Vagina (tissue), 2 donors: ENCODE measurements at places on chromosomes 13 and 19.

DNA sequence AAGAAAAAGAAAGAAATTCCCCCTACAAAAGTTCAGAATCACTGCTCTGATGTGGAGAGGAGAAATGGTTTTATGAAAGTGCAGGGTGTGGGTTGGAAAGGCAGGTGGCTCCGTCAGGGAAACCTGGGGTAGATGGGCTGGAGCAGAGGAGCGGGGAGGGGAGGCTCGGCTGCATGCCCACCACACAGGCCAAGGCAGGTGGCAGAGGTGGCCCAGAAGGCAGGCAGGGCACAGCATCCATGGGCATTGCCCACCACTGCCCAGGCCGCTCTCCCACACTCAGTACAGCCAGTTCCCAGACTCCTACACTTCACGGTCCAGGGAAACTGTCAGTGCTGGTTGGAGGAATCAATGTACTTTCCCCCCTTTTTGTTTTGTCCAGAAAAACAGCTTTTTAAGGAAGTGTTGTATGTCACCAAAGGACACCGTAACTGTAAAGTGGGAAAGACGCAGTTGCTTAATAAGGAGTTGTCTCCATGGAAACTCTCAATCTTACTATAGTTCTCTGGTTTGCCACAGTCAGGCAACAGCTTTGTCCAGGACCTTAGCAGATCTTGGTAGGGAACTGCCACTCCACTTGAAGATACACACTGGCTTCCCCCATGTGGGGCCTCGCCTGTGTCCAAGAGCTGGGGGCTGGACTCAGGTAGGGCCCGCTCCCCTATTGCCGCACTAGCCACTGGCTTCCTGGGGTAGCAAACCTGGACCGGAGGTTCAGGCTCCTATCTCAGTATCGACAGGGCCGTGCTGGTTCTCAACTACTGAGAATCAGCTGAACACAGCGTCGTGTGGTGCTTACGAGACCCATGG, 82.9 kb downstream of the RAB20 start:
- DNase-seq: no peak

DNA sequence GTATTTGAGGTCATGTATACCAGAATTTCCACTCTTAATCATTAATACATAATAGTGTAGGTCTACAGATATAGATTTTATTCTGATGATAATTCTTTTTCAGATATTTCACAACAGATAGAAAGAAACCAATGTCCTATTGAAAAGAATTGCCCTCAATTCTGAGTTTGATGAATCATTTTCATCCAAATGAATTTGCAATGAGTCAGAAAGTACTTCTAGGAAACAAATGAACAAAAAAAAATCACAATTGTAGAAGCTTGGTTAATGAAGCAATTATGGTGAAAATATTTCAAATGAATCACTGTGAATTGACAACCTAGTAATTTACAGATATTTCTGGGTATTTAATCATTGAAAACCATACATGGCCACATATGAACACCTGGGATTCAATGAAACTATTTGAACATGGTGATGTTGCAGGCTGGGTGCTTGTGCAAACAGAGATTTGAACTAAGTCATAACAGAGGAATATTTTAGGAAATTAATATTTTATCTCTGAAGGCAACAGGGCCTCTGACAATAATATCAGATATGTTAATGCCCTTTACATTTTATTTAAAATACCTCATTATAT, 360.9 kb downstream of the SLITRK5 start:
- no peak for DNase-seq

GRCh38 chr13:100724568-100724967, 50.0 kb upstream of the TMTC4 start:
- no peak for DNase-seq

GRCh38 chr19:51250786-51251467, at the start of gene SIGLECL1:
TSS of gene SIGLECL1 (plus strand) at chr19:51251080. CDS start at chr19:51264073, 12,993 bp downstream.
- no peak for DNase-seq

GRCh38 chr13:43346427-43346826, 323.0 kb downstream of the DNAJC15 start:
- no peak for DNase-seq

DNA sequence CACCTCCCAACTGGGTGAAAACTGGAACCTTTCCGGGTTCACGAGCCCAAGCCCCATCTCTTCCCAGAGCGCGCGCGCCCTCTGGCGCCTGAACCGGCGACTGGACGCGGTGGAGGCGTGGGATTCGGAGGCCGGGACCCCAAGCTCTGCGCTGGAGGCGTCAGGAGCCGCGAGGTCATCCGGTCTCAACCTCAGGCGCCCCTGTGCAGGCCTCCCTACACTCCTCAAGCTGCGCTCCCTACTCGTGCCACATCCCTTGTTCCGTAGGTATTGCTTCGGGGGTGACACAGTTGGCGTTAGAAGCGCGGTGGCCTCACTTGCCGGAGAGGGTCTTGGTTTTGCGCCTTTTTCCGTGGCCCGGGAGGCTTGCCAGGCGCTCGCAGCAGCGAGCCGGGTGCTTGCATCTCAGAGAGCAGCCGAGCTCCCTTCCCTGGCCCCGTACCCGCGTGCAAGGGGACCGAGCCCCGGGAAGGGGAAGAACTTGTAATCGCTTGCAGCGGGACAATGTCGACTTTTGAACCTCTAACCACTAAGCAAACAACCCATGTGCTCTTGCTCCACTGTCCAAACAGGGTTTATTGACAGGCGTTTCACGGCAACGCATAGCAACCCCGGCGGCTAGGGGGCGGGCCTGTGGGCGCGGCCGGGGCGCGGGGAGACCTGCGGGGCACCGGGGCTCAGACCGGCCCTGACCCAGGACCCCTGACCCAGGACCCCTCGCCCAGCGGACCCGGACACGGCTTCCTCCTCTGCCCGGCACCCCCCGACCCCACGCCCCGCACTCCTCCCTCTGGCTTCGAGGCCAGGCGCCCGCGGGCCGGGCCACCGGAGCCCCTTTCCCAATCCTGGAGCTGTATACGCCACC, 8.5 kb downstream of the CDX2 start:
- DNase-seq: no peak

DNA sequence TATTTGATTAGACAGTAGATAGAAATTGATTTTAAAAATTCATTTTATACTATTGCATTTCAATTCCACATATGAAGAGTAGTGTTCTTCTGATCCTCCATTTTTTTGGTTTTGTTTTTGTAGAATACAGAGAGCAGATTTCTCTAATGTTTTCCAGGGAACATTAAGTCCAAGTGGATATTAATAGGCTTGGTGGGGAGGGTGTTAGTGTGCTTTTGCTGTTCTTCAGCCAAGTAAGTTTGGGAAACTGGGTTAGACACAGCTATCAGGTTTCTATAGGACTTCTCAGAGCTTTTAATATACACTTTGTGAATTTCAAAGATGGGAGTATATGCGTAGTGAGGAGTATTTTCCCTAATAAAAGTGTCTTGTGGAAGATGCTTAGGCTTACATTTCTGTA, 21.8 kb downstream of the NAA16 start:
- DNase-seq: no peak

GRCh38 chr13:74092711-74093110, 41.5 kb downstream of the KLF12 start:
- DNase-seq: no peak

DNA sequence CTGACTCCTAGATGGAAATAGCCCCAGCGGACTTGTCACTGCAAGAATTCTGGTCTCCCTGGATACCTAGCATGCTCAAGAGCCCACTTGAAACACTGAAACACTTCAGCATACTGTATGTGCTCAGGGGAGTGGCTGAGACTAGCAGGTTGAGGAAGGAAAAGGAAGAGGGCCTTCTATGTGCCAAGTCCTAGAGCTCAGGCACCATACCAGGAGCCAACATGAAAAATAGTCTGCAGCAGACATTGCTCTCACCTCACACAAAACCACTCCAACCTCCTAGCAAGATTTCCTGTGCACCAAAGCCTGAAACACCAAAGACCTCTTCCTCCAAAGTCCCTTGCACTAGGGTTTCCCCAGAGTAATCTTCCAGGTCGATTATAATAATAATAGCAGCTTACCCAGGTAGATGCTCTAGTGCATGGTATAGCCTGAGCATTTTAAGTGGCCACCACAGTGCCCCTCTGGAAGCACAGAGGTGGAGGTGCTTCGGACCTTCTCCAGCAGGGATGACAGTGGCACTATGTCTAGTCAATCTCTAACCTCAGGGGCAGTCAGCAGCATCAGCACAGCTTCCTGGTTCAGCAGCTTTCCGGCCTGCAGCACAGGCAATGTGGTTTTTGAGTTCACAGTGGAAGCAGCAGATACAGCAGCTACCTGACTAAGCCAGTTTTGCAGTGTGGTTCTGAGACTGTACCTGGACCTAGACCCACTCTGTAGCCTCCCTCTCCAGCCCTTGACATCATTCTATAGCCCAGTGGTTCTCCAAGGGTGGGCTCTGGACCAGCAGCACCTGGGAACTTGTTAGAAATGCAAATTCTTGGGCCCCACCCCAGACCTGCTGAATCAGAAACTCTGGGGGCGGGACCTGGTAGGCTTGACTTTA, 45.6 kb upstream of the UBE2L5 start:
- no peak for DNase-seq

GRCh38 chr13:110689711-110690110, 16.2 kb downstream of the CARS2 start:
- no peak for DNase-seq

DNA sequence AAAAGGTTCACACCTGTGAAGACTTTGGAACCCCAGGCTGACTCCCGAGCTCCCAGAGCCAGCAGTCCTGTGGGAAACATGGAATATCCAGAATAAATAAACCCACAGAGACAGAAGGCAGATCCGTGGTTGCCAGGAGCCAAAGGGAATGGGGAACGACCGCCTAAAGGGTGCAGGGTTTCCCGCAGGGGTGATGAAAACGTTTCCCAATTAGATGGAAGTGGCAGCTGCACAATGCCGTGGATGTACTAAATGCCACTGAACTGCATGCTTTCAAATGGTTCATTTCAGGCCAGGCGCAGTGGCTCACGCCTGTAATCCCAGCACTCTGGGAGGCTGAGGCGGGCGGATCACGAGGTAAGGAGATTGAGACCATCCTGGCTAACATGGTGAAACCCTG, 23.4 kb upstream of the DPRX start:
- DNase-seq: no peak

DNA sequence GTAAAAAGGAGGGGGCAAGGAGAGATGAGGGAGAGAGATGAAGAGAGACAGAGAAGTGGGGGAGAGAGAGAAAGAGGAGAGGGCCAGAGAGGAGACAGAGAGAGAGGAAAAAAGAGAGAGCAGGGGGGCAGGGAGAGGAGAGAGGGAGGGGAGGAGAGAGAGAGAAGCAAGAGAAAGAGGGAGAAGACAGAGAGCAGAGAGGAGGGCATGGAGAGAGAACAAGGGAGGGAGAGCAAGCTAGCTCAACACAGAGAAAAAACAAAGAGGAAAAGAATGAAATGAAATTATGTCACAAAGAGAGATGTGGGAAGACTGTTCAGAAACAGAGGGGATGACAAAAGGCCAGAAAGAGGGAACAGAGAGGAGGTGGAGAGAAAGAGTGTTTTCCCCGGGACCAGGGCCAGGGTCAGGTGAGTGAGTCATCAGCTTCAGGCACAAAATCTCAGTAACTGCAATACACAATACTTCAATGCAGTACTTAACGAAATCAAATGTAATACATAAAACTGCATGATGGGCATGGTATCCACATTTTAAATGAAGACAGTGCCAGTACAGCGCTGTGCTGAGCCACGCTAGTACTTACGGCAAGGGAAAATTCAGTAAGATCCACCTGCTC, 4.8 kb downstream of the KLK7 start:
- DNase-seq: no peak

- peak; percentile 49 for DNase-seq
Measured at GRCh38 chr19:27745978-27746542, 1466.9 kb downstream of the UQCRFS1 start.

DNA sequence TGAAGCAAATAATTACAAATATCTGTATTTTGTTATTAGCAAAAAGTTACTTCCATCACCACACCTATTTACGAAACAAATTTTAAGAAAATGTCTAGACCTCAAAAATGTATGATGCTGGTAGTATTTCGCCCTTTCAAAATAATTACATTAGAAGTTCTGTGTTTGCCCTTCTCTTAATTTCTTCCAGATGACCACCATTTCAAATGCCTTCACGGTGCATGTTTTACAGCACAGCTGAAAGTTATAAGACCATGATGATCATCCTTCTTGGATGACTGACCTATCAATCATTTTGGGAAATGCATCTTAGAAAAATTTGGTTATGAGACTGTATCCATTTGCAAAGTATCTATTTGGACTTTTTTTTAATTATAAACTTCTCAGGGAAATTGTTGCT, 390.8 kb downstream of the SLITRK6 start:
- no peak for DNase-seq

DNA sequence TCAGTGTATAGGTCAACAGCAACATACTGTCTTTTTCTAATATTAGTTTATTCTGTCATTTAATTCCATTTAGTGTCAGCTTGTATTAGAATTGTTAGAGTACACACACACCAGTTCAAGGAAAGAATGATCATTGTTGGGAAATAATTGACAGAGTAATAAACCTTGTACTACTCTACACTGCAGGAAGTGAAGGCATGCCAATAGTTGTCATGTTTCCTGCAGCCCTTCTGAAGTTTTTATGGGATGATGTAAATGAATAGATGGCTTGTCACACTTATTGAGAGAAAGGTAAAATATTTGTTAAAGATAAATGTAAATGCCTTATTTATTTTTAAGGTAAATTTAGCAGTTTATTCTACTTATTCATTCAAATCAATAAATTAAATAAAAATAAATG, 306.9 kb upstream of the KLHL1 start:
- DNase-seq: no peak

- no peak for DNase-seq
Measured at GRCh38 chr13:45226024-45226423, 25.2 kb upstream of the KCTD4 start.

DNA sequence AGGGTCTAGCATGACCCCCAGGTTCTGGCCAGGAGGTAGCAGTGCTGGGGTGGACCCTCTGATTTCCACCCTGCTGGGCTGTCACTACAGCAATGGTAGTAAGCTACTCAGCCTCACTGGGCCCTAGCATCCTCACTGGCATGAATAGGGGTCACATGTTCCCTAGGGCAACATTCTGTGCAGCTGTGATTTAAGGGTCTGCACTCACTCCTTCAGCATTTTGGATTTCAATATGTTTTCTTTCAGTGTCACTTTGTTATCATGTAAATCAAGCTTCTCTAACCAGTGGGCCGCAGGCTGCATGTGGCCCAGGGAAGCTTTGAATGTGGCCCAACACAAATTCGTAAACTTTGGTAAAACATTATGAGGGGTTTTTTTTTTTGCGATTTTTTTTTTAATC, 57.8 kb downstream of the SPATA13 start:
- DNase-seq: no peak

GRCh38 chr13:32087955-32088747, 56.6 kb downstream of the FRY start:
- DNase-seq: no peak

DNA sequence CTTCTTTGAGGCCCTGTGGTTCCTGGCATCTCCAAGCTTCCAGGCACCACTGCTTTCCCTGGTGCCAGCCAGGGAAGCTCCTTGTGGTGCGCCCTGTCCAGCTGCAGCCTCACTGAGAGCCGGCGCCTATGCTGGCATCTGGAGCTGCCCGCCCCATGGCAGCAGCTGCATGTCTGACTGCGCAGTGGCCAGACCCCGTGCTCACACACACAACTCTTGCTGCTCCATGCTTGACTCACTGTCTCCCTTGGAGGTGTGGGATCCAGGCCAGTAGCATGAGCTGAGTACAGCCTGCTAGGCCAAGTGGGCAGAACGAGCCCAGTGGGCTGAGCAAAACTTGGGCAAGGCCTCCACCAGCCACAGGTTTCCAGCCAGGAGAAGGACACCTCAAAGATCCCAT, 11.5 kb upstream of the SUPT20H start:
- DNase-seq: no peak

- DNase-seq: no peak
Measured at GRCh38 chr19:42271045-42271419, 2.0 kb downstream of the CIC start.
